ENCODE measurements at places on chromosomes 1 and 21. TPM values are rescaled to one million over a fixed set of nuclear protein-coding genes. Genes with fewer than 3 reads are reported as not detected.

The HIVEP3 gene
- 3.5 TPM for polyA plus RNA-seq

The TCHHL1 gene
- polyA plus RNA-seq: not detected

The G0S2 gene
- polyA plus RNA-seq: 14.0 TPM

The SPATA21 gene
- not detected for polyA plus RNA-seq

The RHD gene
- 1.9 TPM for polyA plus RNA-seq

The TMEM200B gene
- 15.9 TPM for polyA plus RNA-seq

The ACTL8 gene
- polyA plus RNA-seq: not detected

The FAM131C gene
- polyA plus RNA-seq: 2.2 TPM

The HCRTR1 gene
- 0.17 TPM for polyA plus RNA-seq

The LPAR3 gene
- polyA plus RNA-seq: 1.1 TPM

The APH1A gene
- polyA plus RNA-seq: 174 TPM

The CELA2A gene
- 0.35 TPM for polyA plus RNA-seq

The C1orf141 gene
- not detected for polyA plus RNA-seq

The PGLYRP3 gene
- not detected for polyA plus RNA-seq

The PRDM15 gene
- polyA plus RNA-seq: 8.4 TPM

The CASQ1 gene
- 0.30 TPM for polyA plus RNA-seq

The GSTM5 gene
- polyA plus RNA-seq: 34.2 TPM

The MAP3K6 gene
- 9.3 TPM for polyA plus RNA-seq

The ADCY10 gene
- polyA plus RNA-seq: 0.45 TPM

The GNG4 gene
- 3.2 TPM for polyA plus RNA-seq

The MATN1 gene
- polyA plus RNA-seq: 0.27 TPM

The CDK18 gene
- 20.7 TPM for polyA plus RNA-seq

The NCAM2 gene
- 16.9 TPM for polyA plus RNA-seq

The FCRL3 gene
- 0.16 TPM for polyA plus RNA-seq

The TTC22 gene
- 8.8 TPM for polyA plus RNA-seq

The NCMAP gene
- polyA plus RNA-seq: 0.96 TPM

The F3 gene
- 39.9 TPM for polyA plus RNA-seq

The TEDDM1 gene
- polyA plus RNA-seq: 0.07 TPM

The TRAF3IP3 gene
- 1.6 TPM for polyA plus RNA-seq

The BGLAP gene
- polyA plus RNA-seq: 1.0 TPM

The LINGO4 gene
- polyA plus RNA-seq: not detected

The TMEM240 gene
- polyA plus RNA-seq: 8.4 TPM
